Brain microvascular endothelial cell (primary cell): ENCODE measurements at places on chromosomes 3 and 15.

DNA sequence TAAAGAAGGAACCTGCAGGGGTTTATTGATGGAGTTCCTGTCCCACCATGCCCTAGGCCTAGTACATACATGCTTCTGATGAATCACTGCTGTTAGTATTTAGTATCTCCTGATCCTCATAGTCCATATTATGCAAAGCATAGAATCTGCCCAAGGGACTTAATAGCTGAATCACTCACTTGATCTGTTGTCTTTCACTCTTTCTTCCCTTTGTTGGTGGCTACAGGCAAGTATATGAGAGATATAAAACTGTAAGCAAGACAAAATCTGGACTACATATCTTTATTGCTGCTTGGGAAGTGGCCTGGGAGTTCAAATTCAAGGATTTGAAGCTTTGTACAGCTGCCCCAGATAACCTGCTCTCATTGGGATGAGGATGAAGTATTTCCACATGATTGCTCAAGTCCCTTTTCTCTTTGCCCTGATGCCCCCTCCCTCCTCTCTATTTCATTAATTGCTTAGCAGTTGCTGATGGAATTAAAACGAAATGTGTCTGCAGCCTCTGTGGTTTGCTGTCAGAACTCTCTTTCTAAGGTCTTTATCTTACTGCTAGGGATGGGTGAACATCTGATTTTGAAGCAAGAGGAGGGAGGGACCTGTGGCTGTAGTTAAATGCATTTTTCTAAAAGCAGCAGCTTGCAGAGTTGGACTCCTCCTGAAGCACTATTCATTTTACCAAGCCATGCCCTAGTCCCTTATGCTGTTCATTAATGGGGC is 114.1 kb downstream of the ZNF609 start:
- DNase-seq = peak; percentile 33

- DNase-seq = no peak
These were observed 40.8 kb downstream of the DPH6 start for GRCh38 chr15:35505141-35505540.

- DNase-seq = no peak
These were observed 8.0 kb downstream of the HDDC3 start for GRCh38 chr15:90924375-90924774.

DNA sequence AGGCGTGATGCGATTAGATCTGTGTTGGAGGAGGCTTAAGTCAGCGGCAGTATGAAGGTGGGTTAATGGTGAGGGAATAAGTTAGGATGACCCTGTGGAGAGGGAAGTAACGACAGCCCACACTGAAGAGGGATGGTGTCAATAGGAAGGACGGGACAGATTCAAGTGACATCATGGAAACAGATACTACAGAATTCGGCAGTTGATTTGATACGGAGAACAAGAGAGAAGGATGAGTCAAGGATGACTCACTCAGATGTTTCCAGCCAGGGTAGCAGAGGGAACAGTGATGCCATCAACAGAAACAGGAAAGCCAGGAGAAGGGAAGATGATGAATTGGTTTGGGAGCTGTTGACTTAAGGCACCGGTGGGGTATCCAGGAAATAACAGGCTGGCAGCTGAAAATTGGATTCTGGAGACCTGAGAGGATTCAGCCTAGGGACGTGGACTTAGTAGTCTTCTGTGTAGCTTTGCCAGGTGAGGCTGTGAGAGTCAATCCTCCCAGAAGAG is 38.0 kb downstream of the SHC4 start:
- DNase-seq = peak; percentile 89

GRCh38 chr3:23075496-23075895 is 127.6 kb upstream of the UBE2E2 start:
- peak; percentile 75 for DNase-seq

GRCh38 chr3:151166161-151166560 is 36.9 kb downstream of the GPR171 start:
- DNase-seq = no peak

GRCh38 chr3:106824856-106825255 is 552.4 kb upstream of the CCDC54 start:
- DNase-seq = peak; percentile 63

- DNase-seq = no peak
These were observed 512 bp upstream of the TRH start for GRCh38 chr3:129973853-129974563.

- DNase-seq = no peak
These were observed 85.8 kb downstream of the PPCDC start for GRCh38 chr15:75109021-75109735.

DNA sequence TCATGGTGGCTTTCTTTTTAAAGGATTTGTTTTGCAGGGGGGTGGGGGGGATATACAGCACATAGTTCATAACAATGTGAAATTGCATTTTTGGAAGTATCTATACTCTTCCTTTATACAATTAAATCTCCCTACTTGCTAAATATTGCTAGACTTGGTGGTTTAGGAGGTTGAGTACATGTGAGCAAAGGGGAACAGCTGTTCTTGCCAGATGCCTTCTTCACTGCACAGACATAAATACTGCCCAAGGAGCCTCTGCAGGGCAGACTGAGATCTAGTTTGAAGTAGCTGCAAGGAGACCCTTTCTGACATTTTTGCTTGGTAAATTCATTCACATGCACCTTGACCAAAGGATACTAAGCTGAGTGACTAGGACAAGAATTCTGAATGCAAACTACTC is 228.6 kb upstream of the IL12A start:
- no peak for DNase-seq

DNA sequence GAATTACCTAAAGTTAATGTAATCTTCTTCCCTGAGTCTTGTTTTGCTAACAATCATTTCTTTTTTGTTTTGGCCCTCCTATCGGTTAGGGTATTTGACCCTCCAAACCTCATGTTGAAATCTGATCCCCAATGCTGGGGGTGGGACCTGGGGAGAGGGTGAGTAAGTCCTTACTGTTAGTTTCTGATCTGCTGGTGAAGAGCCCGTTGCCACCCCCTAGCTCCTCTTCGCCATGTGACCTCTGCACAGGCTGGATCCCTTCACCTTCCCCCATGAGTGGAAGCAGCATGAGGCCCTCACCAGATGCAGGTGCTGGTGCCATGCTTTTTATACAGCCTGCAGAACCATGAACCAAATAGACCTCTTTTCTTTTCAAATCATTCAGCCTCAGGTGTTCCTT is 62.8 kb upstream of the ADCY5 start:
- DNase-seq = no peak

GRCh38 chr3:152376351-152377183 is 107.8 kb downstream of the MBNL1 start:
- no peak for DNase-seq

GRCh38 chr15:67806536-67806935 is 18.8 kb upstream of the SKOR1 start:
- DNase-seq = no peak

DNA sequence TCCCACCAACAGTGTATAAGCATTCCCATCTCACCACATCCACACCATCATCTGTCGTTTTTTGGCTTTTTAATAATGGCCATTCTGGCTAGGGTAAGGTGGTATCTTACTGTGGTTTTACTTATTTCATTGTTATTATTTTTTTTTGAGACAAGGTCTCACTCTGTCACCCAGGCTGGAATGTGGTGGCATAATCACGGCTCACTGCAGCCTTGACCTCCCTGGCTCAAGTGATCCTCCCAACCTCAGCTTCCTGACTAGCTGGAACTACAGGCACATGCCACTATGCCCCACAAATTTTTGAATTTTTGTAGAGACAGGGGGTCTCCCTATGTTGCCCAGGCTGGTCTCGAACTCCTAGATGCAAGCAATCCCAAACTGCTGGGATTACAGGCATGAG is 11.0 kb upstream of the CSRNP1 start:
- no peak for DNase-seq

DNA sequence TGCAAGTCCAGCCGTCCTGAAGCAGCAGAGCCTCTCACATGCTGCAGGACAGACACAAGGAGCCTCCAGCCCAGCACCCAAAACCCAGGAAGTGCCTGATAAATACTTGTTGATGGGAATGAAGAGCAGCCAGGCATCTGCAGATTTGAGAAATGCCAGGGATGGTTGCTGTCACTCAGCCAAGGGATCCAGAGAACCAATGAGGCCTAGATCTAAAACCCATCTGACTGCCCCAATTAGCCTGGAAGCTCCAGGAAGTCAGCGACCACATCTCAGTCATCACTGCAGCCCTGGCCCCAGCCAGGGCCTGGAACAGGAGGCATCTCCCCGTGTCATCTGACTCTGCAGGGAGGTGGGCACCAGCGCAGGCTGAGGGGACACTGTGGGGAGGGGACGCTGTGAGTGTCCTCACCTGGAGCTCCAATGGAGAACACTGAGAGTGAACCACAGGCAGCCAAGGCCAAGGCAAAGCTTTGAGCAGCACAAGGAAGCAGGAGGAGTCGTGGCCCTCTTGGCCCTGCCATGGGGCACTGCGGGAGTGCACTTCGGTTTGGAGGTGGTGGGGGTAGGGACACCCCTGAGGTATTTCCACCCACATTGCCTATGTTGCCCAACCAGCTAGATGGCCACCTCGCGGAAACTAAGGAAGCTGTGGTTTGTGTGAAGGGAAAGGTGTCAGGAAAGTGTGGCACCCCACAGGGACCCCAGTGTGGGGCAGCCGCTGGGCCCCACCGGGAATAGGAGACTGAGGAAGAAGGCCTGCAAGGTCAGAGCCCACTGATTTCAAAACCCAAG is 229.5 kb downstream of the VPS13C start:
- no peak for DNase-seq

DNA sequence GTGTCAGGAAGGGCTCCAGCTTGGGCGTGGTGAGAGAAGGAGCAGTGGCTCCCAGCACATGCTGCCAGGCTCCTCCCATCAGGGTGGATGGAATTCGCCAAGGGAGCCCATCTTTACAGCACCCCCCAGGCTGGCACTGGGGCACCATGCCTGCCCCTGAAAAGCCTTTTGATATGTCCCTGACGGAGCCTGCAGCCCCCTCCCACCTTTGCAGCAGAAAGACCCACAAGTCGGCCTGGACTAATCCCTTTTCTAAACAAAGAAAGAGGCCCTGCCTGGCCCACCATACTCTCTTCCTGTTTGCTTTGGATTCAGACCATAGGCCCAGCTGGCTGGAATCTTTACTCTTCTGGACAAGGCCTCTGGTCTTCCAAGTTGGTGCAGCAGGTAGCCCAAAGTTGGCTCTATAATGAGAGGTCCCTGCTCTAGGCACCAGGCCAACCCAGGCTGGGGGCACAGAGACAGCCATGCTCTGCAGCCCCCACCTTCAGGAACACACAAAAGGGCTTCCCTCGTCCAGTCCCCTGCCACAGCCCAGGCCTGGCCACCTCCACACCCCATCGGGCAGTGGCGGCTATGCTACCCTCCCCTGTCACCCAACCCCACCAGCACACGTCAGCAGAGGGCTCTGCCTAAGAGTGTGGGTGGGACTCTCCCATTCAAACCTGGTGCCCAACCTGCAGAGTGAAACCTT is 5.4 kb downstream of the ANPEP start:
- no peak for DNase-seq

DNA sequence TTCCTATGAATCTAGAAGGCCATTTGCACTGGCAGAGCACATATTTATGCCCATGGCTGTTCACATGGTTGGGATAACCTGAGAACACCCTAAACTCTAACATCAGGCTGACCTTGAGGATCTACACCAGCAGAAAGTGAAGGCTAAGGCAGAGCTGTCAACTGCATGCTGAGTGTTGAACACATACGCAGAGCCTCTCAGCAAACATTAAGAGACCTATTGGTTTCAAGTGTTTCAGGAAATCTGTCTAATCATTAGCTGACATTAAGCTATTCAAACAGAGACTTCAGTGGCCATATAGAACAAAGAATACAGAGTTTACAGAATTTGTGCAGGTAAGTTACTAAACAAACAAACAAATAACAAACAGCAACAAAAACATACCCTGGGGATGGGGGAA is 16.1 kb upstream of the SEC61A1 start:
- DNase-seq = no peak

DNA sequence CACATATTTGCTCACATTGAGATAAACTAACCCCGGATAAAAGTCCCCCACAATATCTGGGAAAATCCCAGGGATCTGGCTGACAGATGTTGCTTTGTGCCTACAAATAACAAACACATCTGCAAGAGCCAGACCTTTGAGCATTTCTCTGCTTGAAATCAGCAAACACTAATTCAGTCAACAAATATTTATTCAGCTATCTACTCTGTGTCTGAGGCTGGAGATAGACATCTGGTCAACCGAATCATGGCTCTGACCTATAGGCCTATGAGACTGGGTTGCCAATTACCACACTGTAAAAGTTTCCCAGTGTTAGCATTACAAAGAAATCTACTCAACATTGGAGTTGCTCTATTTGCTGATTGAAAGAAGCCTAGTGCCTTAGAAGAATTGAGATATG is 201.1 kb upstream of the CADPS start:
- DNase-seq = no peak

DNA sequence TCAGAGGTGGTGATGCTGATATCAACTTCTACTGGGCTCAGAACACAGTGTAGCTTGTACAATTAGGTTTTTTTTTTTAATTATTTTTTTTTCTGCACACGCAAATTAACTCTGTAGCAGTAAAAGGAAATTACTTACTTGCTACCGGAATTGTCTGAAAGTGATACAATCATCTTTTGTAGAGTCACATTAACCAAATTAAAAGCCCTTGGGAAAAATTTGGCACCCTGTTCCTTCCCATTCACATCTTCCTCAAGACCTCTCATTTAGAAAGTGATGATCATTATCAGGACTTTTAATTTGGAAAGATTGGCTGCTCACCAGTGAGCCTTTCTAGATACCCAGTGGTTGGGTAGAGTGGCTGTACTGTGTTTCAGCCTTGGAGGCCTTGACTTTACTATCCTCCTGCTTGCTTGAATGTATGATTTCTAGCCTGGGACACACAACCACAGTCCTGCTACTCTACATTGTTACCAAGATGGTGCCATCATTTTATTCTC is 158.3 kb downstream of the ECT2 start:
- DNase-seq = no peak

DNA sequence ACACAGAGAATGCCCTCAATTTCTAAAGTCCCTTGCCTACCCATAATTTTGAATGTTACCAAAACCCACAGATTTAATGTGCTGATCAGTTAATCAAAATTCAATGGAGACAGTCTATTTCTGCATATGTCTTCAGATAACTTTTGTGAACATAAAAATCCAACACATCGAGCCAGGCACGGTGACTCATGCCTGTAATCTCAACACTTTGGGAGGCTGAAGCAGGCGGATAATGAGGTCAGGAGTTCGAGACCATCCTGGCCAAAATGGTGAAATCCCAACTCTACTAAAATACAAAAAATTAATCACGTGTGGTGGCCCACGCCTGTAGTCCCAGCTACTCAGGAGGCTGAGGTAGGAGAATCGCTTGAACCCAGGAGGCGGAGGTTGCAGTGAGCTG is 49.3 kb downstream of the PEAK1 start:
- peak; percentile 36 for DNase-seq

DNA sequence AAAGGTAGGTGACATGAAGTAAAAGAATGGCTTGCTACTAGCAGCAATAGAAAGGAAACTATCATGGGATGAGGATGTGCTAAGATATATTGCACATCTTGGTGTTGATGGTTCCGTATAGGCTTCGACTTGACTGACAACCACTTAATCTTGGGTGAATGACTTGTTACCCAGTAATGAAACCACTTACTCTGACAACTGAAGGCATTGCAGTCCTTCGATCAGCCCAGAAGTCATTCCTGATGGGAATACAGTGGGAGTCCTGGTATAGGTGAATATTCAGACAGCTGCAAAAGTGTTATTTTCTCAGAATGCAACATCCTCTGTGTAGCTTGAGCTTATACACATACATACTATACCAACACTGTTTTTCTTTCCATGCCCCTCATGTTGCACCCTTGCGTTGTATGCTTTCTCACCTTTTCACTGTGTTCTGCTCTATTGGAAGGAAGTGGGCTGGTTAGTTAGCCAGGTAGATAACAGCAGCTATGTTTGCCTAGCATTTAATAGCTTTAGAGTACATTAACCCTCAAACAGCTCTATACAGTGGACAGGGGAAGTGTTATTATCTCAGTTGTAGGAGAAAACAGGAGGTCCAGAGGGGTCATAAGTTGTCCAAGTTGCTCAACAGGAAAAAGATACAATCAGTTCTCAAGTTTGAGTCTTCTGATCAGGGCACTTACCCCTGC is 376.5 kb downstream of the MFSD1 start:
- no peak for DNase-seq
